ENCODE measurements at places on chromosomes 2 and 18. TPM values are rescaled to one million over a fixed set of nuclear protein-coding genes. Genes with fewer than 3 reads are reported as not detected.

Gene GPR55
- 0.19 TPM for total RNA-seq

Gene DNAJC5G
- 0.79 TPM for total RNA-seq

Gene TYMS
- total RNA-seq: 6.4 TPM

Gene CREG2
- total RNA-seq: not detected

Gene AGBL5
- total RNA-seq: 6.8 TPM

Gene DRC1
- not detected for total RNA-seq

Gene STPG4
- 0.63 TPM for total RNA-seq

Gene HOXD4
- 14.2 TPM for total RNA-seq

Gene KDM3A
- 24.0 TPM for total RNA-seq

Gene CAB39
- 88.3 TPM for total RNA-seq

Gene VWC2L
- total RNA-seq: not detected

Gene MBP
- 50.9 TPM for total RNA-seq

Gene WDSUB1
- 4.9 TPM for total RNA-seq

Gene COX5B
- total RNA-seq: 415 TPM

Gene ACMSD
- not detected for total RNA-seq

Gene TGFBRAP1
- total RNA-seq: 29.2 TPM

Gene SLC8A1
- total RNA-seq: 17.5 TPM

Gene LYPD6B
- total RNA-seq: 0.50 TPM

Gene CPLX4
- total RNA-seq: not detected

Gene CHPF
- total RNA-seq: 32.6 TPM

Gene CYTIP
- 13.4 TPM for total RNA-seq

Gene MTCL1
- total RNA-seq: 3.5 TPM

Gene MROH2A
- not detected for total RNA-seq

Gene CABYR
- 2.2 TPM for total RNA-seq

Gene ITGA4
- total RNA-seq: 5.7 TPM

Gene ABCG5
- not detected for total RNA-seq

Gene GRHL1
- 15.1 TPM for total RNA-seq

Gene QPCT
- 6.8 TPM for total RNA-seq

Gene HRH4
- total RNA-seq: 0.84 TPM

Gene GFPT1
- 32.9 TPM for total RNA-seq

Gene RUFY4
- total RNA-seq: 0.60 TPM

Gene ANO7
- 0.50 TPM for total RNA-seq

Gene KLHL30
- 0.79 TPM for total RNA-seq

Gene KIF1A
- total RNA-seq: not detected

Gene SERPINB2
- total RNA-seq: not detected

Gene MPP4
- 0.95 TPM for total RNA-seq

Gene ALLC
- total RNA-seq: not detected

Gene EGR4
- not detected for total RNA-seq

Gene THSD7B
- 1.4 TPM for total RNA-seq
